ENCODE measurements at places on chromosomes 4 and X.

DNA sequence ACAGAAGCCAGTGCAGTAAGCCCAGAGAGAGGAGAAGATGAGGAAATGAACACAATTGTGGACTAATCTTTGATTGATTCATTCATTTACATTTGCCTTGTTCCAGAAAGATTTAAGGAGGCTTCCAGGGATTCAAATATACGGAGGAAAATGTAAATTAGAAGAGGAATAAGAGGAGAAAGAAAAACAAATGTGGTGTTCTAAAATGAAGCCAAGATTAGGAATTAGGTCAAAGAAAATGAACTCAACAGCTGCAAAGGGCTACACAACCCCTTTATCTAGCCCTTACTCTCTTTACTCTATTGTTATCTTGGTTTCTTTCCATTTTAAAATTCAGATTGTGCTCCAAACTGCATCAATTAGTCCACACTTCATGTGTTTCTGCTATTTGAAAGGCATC lies 196.8 kb downstream of the SPATA18 start:
- DNase-seq, result no peak

DNA sequence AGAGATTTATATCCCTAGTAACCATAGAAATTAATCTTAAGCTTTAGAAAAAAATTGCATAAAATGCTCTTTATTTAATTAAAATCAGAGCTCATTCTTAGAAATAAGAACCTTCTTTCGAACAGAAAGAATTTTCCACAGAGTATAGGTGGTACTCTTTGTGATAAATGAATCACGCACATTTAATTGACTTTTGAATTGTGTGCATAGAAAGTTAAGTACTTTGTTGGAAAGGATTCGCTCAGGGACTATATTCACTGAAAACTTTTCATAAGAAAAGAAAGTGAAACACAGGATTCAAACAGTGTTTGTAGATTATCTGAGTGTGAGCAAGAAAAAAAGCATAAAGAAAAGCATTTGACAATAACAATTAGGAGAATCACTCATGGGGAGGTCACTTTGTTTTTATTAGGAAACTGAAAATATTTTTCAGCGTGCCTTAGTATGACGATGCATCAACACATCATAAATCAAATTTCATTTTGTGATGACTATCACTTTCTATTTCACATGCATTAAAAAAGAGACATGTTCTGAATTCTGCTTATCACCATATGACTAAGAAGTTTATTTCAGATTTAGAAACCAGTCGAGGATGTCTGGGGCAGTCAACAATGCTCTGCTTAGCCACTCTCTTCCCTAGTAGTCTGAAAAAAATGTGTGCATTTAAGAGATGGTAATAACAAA lies 49.5 kb downstream of the STX18 start:
- no peak for DNase-seq

GRCh38 chrX:111040377-111041017 lies 55.5 kb upstream of the PAK3 start:
- DNase-seq, result no peak

- DNase-seq, result no peak
Observed at GRCh38 chrX:42491137-42491907, 286.6 kb downstream of the PPP1R2C start.

GRCh38 chrX:155612312-155613224 lies at the start of gene TMLHE:
TSS of gene TMLHE (minus strand) at chrX:155612952. CDS start at chrX:155545276, 67,676 bp downstream.
- peak; percentile 66 for DNase-seq

DNA sequence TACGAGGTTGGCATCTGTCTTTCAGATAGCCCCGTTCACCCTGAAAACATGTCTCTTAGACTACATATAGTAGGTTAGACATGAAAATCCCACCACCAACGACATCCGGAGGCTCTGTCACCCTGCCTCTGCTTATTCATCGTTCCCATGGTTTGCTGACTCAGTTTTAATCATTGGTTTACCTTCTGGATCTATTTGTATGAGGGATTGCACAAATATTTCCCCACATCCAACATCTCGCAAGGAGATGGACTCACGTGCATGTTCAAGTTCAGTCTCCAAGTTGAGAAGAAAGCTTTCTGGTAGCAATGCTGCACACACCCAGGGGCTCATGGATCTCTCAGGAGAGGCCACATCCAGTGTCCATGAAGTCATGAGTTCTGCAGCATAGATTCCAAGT lies 10.8 kb downstream of the CETN2 start:
- DNase-seq, result no peak

DNA sequence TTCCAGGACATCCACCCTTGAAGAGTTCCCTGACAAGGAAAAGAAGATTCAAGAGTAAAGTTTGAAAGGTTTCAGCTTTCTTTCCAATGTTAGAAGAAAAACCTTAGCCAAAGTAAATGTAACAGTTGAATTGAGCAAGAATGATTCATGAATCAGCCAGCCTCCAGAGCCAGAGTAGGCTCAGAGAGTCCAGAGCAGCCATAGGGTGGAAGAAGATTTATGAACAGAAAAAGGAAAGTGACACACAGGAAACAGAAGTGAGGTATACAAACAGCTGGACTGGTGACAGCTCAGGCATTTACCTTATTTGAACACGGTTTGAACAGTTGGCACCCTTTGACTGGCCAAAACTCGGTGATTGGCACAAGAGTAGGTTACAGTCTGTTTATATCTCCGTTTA lies 63.2 kb downstream of the QDPR start:
- DNase-seq, result no peak

DNA sequence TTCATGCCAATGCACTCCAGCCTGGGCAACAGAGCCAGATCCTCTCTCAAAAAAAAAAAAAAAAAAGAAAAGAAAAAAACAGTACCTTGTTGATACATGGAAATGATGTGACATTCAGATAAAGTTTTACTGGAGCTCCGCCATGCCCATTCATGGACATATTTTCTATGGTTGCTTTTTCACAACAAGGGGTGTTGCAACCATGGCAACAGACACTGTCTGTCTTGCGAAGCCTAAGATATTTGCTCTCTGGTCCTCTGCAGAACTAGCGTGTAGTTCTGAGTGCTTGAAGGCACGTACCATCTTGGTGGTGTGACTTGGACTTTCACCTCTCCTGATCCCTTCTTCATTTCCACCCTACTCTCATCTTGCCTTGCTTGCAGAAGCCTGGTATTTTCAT lies 53.2 kb downstream of the TBL1X start:
- DNase-seq, result no peak

DNA sequence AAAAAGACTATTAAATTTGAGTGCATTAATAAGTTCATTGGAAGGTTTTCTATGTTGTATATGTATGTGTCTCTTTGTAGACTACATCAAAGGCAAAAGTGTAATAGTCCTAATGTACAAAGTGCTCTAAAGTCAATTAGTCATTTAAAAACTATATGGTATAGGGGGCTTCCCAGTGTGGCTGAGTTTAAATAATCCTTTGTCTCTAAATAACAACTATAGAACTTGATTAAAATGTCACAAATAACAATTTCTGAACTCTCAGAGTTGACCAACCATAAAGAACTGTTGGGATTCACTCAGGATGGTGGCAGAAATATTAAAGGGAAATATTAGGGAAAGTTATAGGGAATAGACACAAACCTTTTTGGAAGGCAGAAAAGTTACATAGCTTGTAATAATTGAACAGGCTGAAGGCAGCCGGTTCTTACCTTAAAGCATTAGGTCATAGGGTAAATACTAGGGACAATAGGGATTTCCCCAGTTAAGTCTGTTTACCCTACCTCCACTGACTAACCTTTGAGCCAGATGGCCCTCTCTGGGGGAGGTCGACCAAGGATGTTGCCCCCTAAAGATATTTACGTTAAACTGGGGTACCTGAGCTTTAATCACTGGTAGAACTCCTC lies 1054.2 kb downstream of the ARAP2 start:
- no peak for DNase-seq

DNA sequence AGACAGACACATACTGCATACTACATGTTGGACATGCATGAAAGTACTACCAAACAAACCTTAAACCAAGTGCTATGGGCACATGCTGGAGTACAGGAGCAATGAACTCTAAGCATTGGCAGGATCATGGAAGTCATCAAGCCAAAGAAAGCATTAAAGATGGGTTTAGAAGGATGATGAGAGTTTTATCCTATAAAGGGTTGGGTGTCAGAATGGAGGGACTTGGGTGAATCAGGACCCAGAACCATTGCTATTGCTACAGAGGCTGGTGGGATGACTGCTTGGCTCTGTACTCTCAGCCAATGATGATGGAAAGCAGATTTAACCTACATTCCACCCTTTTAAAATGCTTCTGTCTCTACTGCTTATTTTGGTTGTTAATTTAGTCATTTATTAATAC lies 233.9 kb upstream of the EDA2R start:
- no peak for DNase-seq

- peak; percentile 8 for DNase-seq
Observed at GRCh38 chr4:133565379-133565778, 416.3 kb downstream of the PCDH10 start.

DNA sequence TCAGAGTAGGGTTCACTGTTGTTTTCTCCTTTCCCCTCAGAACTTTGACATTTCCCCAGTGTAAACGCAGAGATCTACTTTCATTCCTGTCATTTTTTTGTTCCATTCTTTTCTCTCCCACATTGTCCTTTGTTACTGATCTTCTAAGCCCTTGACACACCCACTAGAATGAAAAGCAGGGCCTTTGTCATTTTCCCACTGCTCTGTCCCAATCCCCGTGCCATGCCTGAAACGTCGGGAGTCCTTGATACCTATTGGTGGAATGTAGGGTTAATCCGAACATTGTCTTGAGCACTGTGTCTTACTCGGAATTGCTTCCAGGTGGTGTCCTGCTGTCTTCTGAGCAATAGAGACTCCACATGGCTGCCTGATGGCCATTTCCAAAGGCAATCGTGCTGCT lies 887.1 kb upstream of the FRG1 start:
- no peak for DNase-seq

GRCh38 chrX:38746102-38746501 lies 55.2 kb upstream of the MID1IP1 start:
- no peak for DNase-seq

DNA sequence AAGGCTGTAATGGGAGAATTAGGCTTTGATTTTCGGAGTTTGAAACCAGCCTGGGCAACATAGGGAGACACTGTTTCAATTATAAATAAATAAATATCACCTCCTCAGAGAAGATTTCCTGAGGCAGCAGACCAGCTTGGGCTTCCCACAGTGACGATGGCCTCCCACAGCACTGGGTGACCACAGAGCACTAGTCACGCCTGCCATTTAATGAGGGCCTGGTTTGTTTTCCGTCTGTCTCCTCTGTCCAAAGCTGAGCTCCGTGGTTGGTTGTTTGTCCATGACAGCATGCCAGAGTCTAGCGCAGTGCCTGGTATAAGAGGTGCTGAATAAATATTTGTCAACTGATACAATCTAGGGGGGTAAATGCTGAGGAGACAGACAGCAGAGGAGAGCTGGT lies 10.4 kb upstream of the PDGFRA start:
- DNase-seq, result no peak

DNA sequence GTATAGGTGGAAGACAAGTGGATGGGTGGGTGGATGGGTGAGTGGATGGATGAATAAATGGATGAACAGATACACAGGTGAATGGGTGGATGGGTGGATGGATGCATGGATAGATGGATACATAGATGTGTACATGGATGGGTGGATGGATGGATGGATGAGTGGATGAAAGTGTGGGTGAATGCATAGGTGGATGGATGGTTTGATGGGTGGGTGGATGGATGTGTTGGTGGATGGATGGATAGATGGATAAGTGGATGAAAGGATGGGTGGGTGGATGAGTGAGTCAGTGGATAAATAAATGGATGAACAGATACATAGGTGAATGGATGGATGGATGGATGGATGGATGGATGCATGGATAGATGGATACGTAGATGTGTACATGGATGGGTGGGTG lies 1.6 kb downstream of the CRLF2 start:
- no peak for DNase-seq

GRCh38 chr4:39045827-39046221 lies 13.6 kb upstream of the TMEM156 start:
- no peak for DNase-seq

DNA sequence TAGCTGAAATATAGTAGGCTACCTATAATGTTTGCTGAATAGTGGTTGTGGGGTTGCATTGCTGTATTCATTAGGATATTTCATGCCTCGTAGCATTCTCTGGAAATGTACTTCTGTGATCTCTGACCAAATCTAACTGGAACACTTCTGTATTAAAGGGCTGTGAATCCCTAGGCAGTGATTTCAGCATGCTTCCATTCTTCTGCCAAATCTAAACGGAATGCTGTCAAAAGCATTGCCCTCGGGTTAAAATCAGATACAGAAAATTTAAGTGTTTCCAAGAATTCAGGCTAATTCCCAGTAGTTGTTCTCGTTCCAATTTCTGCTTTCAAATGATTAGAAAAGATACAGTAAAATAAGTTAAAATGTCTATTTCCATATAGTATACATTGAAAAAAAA lies 1847.5 kb upstream of the IGFBP7 start:
- no peak for DNase-seq

- no peak for DNase-seq
Observed at GRCh38 chr4:10622728-10623127, 61.8 kb downstream of the CLNK start.

Data from hindlimb muscle (tissue), 1 donor.